Astrocyte of the hippocampus (primary cell): ENCODE measurements at places on chromosomes 7 and 10.

DNA sequence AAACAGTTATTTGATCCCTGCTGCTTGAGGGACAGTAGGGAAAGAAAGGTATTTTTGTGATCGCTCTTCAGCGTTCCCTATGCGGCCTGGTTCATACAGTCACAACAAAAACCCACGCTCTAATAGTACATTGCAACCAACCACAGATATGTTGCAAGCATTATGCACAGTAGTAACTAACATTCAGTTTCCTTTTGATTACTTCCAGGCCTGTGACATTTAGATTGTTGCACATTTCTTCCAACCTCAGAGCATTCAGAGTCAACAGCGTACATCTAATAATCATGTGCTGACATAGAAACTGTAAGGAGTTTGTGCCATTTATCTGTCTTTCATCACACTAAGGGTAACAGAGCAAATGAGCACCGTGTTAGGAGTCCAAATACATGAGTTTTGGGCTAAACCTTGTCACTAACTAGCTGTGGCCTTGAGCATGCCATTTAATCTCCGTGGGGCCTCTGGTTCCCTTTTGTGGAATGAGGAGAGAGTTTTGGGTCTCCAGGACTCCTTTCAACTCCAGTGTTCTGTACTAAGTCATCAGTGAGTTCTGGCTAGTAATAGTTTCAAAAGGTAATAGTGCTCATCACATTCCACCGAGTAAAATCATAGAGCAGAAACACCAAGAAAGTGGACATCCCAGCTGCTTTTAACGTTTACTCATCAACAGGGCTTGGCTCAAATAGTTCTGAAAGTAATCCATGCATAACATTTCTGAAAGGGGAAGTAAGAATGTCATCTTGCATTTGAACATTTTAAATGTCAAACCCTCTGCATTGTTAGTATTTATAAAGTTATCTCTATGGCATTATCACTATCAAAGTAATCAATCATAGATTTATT lies 99.0 kb upstream of the FZD1 start:
- peak; percentile 60 for DNase-seq

GRCh38 chr7:16084370-16084769 lies 337.0 kb downstream of the CRPPA start:
- peak; percentile 56 for DNase-seq

DNA sequence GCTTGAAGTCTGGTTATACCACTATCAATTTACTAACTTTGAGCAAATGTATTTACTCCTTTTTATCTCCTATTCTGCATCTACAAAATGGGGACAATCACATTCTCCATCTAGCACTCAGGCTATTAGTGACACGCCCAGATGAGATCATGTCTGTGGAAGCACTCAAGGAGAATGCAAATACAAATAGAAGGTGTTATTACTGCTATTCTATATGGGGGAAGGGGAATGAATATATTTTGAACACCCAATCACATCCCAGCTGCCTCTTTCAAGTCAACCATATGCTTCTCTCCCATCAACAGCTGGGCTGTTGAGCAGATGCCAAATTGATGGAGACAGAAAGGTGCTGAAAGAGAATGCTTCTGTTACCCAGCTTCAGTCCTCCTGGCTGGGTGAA lies 23.5 kb downstream of the SGMS1 start:
- DNase-seq, result no peak

DNA sequence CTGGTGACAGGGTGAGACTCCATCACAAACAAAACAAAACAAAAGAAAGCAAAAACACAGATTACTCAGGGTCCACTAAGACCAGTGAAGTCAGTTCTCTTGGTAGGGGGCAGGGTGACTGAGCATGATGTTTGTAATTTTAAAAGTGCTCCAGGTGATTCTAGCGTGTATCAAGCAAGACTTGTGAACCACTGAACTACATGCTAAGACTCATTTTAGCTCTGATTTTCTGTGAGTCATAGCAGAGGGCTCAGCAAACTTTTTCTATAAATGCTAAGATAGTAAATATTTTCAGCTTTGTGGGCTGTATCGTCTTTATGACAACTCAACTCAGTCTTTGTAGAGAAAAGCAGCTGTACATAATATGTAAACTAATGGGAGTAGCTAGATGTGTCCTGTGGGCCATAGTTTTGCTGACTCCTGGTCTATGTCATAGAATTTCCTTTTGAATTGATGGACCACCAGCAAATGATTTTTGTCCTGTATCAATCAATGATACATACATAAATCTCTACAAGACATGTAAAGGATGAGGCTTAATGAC lies 141.3 kb downstream of the CFTR start:
- no peak for DNase-seq

GRCh38 chr7:143068446-143068845 lies 16.3 kb downstream of the OR6V1 start:
- no peak for DNase-seq

GRCh38 chr7:128115336-128115820 lies 84.1 kb upstream of the LRRC4 start:
- peak; percentile 27 for DNase-seq

GRCh38 chr7:25672496-25672895 lies 444.2 kb upstream of the NPVF start:
- no peak for DNase-seq

- DNase-seq, result peak; percentile 38
These were observed 195.8 kb upstream of the NEBL start for GRCh38 chr10:21092683-21093524.

GRCh38 chr10:4704034-4704545 lies 121.9 kb upstream of the AKR1E2 start:
- DNase-seq, result peak; percentile 92

- DNase-seq, result peak; percentile 52
These were observed 74.4 kb upstream of the EFCAB10 start for GRCh38 chr7:105655500-105656380.

DNA sequence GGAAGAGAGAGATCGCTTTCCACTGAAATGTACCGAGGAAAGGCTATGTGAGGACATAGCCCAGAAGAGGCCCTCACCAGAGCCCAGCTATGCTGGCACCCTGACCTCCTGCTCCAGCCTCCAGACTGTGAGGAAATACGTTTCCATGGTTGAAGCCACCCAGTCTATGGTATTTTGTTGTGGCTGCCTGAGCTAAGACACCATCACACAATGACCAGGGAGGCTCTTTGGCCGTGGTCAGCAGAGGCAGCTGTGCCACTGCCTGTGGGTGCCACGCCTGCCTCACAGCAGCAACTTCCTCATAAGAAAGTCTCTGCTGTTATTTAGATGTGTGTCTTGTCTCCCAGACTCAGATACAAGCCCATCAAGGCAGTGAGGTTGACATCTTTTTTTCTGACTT lies 182.7 kb upstream of the PLXNA4 start:
- DNase-seq, result no peak
